CMK (cell line): ENCODE measurements at places on chromosomes 5 and 9.

DNA sequence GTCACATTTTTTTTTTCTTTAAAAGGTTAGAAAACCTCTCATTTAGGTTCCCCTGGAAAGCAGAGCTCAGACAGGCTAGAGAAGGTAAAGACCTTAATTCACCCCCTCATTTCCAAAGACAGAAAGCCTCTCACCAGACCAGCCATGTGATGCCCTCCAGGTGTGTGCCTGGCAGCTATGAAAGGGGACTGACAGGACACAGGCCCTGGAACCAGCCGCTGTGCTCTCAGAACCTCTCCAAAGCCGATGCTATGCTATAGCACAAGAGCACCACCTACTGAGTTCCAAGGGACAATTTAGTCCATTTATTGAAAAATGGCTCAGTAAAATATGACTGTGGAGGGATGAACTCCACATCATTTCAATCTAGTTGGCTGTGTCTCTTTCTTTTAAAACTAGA is 48.8 kb downstream of the FANCC start:
- DNase-seq = no peak

- no peak for DNase-seq
These were observed 223.4 kb downstream of the NPR3 start for GRCh38 chr5:32934529-32934928.

DNA sequence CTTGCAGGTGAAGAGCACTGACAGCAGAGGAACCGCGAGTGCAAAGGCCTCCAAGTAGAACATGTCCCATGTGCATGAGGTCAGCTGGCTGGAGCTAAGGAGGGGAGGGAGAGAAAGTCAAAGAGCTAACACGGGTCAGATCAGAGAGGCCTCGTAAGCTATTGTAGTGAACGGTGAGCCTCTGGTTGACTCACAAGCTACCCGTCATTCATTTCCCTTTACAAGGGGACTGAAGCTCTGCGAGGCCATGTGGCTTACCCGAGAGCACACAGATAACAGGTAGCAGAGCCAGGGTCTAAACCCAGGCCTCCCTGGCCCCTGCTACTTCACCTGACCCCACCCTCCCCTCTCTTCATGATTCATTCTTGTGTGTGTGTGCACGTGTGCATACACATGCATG is 152.7 kb upstream of the ADRA1B start:
- DNase-seq = no peak

GRCh38 chr9:33137781-33138264 is 29.3 kb downstream of the B4GALT1 start:
- no peak for DNase-seq

DNA sequence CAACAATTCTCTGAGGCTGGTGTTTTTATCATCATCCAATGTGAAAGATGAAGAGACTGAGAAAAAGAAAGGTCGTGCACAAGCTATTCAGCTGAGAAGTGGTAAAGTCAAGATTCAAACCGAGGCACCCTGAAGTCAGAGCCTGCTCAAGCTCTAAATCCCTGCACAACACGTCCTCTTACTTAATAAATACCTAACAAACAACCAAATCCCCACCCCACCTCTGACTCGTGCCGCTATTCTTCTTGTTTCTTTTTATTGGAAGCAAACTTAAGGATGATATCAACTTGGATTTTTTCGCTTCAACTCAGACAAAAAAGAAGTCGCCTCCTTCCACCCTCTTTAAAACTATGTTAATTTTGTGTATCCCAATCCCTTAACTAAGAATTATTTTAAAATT is 140.2 kb downstream of the CEP120 start:
- no peak for DNase-seq

- no peak for DNase-seq
These were observed 55.6 kb upstream of the SPTLC1 start for GRCh38 chr9:92170848-92171247.

GRCh38 chr5:123093111-123093600 is 4.1 kb downstream of the PRDM6 start:
- DNase-seq = no peak

DNA sequence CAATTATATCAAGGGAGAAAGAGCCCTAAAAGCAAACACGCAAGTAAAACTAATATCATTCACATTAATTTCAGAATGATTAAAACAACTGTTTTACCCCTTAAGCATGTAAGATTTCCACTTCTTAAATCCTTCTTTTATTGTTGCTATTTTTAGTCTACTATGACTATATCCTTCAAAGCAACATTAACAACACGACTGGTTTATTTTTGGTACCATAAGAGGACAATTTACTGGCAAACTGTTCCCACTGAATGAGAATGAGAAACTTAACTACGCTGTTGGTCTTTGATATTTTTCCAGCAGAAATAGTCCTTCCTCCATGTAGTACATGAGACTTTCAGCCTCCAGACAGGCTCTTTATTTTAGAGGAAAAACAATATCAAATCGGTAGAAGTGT is 281.5 kb downstream of the CTNND2 start:
- DNase-seq = no peak

DNA sequence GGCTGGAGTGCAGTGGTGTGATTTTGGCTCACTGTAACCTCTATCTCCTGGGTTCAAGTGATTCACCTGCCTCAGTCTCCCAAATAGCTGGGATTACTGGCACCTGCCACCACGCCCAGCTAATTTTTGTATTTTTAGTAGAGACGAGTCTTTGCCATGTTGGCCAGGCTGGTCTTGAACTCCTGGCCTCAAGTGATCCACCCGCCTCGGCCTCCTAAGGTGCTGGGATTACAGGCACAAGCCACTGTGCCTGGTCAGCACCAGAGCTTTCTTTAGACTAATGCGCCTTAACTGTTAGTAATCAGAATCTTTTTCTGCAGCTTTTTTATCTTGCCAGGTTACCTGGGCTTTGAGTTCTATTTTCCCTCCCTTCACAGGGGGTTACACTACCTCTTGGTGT is 18.4 kb downstream of the PTGS1 start:
- no peak for DNase-seq

- no peak for DNase-seq
These were observed 71.2 kb downstream of the ZNF354C start for GRCh38 chr5:179131321-179131835.

DNA sequence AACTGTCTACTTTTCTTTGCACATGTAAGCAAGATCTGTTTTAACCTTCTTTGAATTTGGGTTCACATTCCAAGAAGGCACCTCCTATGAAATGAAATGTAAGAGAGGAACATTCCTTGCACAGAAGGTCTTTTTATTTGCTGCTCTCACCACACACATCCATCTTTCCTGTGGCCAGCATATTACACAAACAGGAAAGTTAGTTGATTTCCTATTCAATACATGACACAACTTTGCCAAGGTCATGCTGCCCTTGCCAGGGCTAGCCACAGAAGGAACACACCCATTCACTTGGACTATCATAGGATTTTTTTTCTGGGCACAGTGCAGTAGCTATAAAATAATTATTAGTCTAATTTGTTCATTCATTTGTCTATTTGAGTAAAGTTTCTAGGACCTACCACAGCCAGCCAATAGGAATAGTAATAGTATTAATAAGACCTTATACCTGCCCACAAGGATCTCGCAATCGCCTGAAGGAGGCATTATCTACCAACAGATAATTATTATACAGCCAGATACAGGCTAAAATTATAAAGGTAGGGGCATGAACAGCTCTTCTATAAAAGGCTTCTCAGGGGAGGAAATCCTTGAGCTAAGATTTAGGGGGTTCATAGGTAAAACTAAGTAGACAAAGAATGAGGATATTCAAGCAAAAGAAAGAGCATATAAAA is 78.1 kb upstream of the NREP start:
- DNase-seq = no peak

DNA sequence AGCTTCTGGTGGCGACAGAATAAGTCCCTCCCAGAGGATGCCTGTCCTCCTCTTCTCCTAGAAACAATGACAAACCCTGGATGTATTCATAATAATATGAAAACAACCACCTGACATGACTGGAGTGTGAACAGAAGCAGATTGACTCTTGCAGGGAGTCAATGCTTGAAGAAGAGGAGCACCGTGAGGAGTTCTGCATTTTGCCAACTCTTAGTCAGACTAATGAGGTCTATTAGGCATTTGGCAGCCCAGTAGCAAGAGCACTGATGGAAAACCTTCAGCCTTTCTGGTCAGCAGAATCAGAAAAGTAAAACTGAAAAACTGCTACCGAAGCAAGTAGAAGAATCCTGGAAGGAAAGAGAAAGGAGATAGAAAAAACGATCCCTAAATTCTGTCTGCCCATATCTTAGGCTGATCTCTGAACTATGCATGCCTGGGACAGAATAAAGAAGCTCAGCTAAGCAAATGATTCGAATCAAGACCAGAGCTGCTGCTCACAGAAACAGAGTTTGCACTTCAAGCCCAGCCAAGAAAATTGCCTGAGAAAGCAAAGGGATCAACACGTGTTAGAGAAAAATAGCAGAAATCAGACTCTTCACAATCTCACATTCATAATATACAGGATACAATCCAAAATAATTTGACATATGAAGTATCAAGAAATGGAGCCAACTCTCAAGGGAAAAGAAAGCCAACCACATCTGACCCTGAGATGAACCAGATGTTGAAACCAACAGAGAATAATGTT is 69.5 kb upstream of the OSMR start:
- DNase-seq = no peak

DNA sequence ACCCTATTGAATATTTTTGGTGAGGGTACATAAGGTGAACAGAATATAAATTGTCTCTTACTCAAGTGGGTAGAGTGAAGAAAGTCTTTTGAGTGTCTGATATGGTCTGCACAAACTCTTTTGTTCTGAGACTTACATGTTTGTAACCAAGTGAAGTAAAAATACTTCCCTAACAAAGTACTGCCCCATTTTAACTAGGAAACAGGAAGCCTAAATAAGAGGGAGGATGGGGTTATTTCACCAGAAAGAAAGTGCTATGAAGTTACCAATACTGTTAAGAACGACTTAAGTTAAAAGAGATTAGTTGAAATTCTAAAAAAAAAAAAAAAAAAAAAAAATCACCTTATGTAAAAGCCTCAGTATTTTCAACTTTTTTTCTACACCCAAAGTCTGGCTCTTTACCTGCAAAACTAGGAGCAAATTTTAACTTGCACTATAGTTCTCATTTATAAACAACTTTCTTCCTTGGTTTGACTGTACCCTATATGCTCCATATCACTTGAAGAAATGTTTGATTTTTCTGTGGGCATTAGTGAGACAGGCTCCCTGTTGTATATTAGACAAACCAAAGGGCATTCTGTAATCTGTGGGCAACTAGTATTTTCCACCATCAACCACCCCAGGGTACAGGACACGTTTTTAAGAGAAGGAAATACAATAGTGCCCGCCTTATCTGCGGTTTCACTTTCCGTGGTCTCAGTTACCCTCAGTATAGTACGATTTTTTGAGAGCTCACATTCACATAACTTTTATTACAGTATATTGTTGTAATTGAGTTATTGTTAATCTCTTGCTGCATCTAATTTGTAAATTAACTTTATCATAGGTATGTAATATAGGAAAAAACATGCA is 127.7 kb downstream of the NR3C1 start:
- no peak for DNase-seq

DNA sequence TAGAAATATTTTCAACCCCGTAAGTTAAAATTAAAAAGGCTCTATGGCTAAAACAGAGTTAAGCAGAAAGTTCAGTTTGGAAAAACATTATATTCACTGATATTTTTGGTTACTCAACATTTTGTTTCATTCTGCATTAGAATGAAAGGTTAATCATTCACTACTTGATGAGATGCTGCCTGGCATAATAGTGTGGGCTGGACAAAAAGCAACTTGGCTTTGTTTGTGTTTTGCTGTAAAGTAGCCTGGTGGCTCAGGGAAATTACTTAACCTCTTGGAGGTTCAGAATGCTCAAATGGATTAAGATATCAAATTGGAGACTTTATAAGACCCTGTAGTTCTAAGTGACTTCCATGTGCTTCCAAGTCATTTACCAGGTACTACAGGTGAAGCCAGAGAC is 367.4 kb upstream of the TRPC7 start:
- no peak for DNase-seq

- DNase-seq = no peak
These were observed 10.8 kb downstream of the OR13J1 start for GRCh38 chr9:35859310-35859989.

DNA sequence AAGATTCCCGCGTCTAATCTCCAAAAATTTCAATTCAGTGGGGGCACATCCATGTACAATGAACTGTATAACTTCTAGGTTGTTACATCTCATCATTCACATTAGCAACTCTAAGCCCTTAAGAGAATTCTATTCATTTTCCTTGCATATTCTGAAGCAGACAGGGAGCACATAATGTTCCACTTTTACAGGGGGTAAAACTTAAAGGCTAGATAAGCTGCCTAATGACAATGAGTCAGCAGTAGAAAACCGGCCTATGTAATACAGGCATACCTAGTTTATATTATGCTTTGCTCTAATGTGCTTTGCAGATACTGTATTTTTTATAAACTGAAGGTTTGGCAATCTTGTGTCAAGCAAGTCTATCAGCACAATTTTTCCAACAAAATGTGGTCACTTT is 40.4 kb downstream of the PTAR1 start:
- no peak for DNase-seq

- no peak for DNase-seq
These were observed 2232.8 kb upstream of the WWC1 start for GRCh38 chr5:166058660-166059059.

DNA sequence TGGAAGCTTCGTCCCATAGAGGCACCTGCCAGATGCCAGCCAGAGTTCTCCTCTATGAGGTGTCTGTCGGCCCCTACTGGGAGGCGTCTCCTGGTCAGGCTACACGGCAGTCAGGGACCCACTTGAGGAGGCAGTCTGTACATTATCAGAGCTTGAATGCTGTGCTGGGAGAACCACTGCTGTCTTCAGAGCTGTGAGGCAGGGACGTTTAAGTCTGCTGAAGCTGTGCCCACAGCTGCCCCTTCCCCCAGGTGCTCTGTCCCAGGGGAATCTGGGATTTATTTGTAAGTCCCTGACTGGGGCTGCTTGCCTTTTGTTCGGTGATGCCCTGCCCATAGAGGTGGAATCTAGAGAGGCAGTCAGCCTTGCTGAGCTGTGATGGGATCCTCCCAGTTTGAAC is 70.8 kb downstream of the NDUFS4 start:
- DNase-seq = no peak

- no peak for DNase-seq
These were observed 13.9 kb downstream of the FGF18 start for GRCh38 chr5:171433352-171433698.

- DNase-seq = no peak
These were observed 192.8 kb downstream of the CDH18 start for GRCh38 chr5:19795218-19795617.

- no peak for DNase-seq
These were observed 169.9 kb downstream of the FER start for GRCh38 chr5:108917596-108917995.

DNA sequence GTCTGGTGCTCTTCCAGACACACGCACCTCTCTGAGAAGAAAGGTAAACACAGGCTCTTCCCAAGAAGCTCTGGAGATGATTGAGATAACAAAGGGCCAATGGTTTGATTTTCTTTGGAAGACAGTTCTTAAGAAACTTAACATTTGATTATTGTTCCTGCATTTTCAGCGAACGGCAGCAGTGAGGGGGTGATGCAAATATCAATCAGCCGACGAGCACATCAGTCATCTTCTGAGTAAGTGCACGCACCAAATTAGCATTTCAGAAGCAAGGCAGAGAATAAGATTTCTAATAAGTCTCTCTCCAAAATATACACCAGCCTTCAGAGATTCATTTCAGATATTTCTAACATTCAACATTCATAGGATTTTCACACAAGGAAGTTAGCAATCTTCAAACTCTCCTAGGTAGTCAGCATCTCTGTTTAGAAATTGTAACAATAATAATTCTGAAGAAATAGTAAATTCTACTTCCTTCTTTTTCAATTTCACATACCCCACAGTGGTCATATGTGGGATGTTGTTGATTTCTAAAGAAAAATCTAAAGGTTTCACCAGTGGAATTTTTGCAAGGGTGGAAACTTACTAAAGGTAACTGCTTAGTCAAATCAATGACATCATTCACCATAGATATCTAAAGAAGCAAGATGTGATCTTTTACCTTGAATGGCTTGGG is 250.3 kb downstream of the SEC61B start:
- DNase-seq = no peak
